Mucosa of descending colon (tissue), 3 donors: ENCODE measurements at places on chromosomes 12 and 14. TPM values are rescaled to one million over a fixed set of nuclear protein-coding genes. Genes with fewer than 3 reads are reported as not detected.

- no peak for DNase-seq
Measured at GRCh38 chr12:87820524-87821202, 208.5 kb downstream of the C12orf50 start.

GRCh38 chr12:105911966-105912365 is 226.8 kb downstream of the NUAK1 start:
- no peak for DNase-seq

The GUCY2C gene
- 33.2 TPM for total RNA-seq

DNA sequence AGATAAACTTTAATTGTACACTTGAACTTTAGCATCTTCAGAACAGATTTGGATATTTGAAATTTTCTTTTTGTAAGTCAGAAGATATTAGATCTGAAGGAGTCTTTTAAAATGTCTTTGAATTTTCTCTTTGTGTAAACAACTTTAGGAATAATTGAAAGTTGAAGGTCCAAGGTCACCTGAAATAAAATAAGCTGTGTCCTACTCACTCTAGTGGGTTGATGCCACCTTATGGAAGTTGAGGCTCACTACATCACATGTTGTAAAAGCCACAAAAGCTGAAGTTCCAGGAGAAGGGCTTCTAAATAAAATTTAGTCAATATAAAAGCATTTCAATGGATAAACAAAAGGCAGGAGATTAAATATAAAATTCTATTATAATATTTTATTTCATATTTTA is 122.0 kb upstream of the ATXN7L3B start:
- peak; percentile 3 for DNase-seq

- no peak for DNase-seq
Measured at GRCh38 chr12:1544996-1545700, 49.2 kb downstream of the FBXL14 start.

GRCh38 chr14:85587151-85587711 is 57.3 kb downstream of the FLRT2 start:
- no peak for DNase-seq

DNA sequence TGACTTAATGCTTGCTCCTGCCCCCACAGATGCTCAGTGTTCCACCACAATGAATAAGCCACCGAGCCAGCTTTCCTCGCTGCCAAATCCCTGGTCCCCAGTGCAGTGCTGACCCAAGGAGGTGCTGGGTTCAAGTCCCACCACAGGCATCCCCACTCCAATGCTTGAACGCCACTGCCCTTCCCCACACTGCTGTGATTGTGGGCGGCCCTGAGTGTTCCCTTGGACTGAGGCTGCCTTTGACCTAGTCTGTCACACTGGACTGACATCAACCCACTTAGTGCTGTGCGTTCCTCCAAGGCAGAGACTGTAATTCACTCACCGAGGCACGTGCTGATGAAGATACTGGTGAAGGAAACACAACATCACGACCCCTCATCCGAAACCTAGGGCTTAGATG is 83.4 kb upstream of the TMCC3 start:
- no peak for DNase-seq

The LRFN5 gene
- total RNA-seq, result 4.1 TPM

- DNase-seq, result no peak
Measured at GRCh38 chr12:55938826-55939501, 8.0 kb downstream of the DGKA start.

The HELB gene
- total RNA-seq, result 3.8 TPM

- no peak for DNase-seq
Measured at GRCh38 chr14:56145965-56146364, 27.8 kb downstream of the PELI2 start.
